ENCODE measurements at places on chromosomes 1 and 21. TPM values are rescaled to one million over a fixed set of nuclear protein-coding genes. Genes with fewer than 3 reads are reported as not detected.
A peak's percentile ranks its signal among the peaks of the same experiment; 100 is the strongest.

The VANGL1 gene
- total RNA-seq: 10.5 TPM

The THEM5 gene
- not detected for total RNA-seq

The CSMD2 gene
- total RNA-seq: 2.4 TPM

The AMY2A gene
- 2.8 TPM for total RNA-seq

The RAD54L gene
- 2.3 TPM for total RNA-seq

The RUSC1 gene
- 50.8 TPM for total RNA-seq

The INSRR gene
- 0.51 TPM for total RNA-seq

The DRAXIN gene
- total RNA-seq: 0.21 TPM

DNA sequence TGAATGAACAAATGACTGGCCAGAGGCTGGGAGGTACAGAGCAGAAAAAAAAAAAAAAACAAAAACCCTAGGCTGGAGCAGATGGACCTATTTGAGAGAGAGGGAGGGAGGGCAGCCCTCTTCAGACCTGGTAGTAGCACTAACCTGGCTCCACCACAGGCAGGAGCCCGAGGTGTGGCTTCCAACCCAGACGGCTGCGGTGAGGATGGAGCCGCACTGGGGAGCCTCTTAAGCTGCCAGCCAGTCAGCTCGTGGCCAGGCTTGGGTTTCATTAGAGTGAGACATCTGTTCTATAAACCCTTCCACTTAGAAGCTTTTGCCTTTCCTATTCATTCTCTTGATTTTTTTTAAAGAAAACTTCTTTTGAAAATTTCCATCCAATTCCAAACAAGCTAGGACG is 16.8 kb downstream of the LGR6 start:
- no peak for DNase-seq

- DNase-seq: peak; percentile 66
Measured at GRCh38 chr1:116889380-116889779, 20.3 kb upstream of the PTGFRN start.

DNA sequence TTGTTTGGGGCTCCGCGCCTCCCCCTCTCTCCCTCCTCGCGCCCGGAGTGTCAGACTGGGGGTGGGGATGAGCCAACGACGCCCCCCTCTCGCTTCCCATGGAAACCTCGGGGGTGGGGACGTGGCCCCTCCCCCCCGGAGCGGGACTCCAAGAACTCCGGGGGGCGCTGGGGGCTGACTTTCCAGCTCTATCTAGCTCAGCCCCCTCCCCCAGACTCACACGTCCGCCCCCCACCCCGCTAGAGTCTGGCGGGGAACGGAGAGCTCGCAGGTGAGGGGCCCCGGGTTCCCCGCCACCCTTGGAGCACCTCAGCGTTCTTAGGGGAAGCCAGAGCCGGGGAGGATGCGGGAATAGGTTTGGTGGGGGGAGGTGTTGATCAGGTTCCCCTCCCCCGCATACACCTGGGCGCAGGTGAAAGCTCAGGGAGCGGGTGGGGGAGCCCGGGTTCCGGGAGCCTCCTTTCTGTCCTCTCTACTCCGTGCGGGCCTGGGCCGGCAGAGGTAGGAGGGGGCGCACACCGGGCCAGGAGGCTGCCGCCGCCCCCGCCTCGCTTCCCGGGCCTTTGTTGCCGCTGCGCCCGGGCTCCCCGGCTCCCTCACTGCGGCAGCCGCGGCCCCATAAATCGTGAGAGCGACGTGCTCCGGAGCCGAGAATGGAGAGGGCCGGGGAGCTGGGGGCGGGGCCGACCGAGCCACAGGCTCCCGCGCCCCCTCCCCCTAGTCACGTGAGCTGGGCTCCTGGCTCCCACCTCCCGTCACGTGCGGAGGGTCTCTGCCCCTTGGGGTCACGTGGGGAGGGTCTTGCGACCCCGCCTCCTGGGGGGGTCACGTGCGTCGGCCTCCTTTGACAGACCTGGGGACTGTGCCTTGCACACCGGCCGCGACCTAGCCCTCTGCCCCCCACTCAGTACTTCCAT is 1.9 kb downstream of the EFNA3 start:
- peak; percentile 77 for DNase-seq

GRCh38 chr1:211099393-211099792 is 34.6 kb downstream of the KCNH1 start:
- no peak for DNase-seq

GRCh38 chr1:81695741-81696140 is 105.0 kb upstream of the ADGRL2 start:
- peak; percentile 37 for DNase-seq

GRCh38 chr1:12626888-12627287 is 8.9 kb upstream of the DHRS3 start:
- DNase-seq: no peak

DNA sequence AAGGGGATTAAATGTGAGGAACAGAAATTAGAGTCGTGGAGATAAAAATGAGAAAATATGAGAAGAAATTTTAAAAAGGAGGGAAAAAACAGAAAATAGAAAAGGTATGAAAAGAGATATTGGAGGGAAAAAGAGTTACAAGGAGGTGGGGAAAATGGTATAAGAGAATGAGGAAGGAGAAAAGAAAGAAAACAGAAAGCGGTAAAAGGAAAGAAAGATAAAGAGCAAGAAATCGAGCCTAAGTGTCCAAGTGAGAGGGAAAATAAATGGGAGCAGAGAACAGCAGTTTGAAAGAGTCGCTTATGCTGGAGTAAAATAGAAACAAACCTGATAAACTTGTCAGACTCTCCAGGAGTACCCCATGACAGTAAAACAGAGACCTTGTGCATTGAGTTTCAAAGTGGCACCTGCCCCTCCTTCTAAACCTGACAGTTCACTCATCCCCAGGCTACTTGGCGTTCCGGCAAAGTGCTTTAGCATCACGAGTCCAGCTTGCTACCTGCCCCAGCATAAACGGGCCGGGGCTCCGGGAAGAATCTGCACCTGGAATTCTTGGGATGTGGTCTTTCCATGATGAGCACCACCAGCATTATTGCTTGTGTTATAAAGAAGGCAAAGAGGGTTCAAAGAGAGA is 585 bp downstream of the NEGR1 start:
- peak; percentile 29 for DNase-seq

DNA sequence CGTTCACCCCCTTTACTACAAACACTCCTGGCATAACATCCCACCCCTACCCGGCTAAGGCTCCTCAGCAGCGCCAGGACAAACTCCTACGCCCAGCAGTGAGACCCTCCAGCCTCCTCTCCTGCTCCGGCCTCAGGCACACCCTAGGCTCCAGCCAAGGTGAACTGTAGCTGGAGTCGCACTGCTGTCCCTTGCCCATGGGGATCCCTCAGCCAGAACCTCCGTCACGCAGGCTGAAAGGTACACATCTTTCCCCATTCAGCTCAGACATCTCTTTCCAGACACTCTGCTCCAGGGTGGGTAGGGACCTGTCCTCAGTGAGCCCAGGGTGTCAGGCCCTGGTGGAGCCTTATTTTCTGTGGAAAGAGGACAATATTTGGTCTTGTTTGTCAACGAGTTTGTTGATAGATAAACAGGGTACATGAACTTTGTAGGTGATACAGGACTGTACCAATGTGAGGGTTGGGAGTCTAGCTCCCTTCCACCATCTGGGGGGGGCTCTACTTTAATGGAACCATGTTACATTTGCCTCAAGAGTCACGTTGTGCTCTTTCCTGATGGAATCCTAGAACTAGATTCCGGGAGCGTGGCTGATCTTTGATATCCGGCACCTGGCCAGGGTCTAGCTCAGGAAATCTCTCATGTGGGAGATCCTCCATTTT is 56.5 kb upstream of the SSBP3 start:
- no peak for DNase-seq

DNA sequence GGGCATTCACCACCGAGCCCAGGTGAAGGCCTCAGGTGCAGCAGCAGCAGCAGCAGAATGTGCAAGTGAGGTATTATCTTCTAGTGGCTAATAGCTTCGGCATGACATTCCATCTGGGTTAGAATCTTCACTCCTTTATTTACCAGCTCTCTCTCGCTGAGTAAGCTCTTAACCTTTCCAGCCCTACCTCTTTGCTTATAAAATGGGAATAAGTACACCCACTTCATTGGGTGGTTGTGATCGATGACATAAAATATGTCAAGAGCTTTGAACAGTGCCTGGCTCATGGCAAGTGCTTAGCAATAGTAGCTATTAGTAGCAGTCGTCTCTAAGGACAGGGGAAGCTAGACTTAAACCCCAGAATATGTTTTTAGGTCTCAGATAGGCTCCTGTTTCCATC is 149.5 kb downstream of the NOS1AP start:
- no peak for DNase-seq

DNA sequence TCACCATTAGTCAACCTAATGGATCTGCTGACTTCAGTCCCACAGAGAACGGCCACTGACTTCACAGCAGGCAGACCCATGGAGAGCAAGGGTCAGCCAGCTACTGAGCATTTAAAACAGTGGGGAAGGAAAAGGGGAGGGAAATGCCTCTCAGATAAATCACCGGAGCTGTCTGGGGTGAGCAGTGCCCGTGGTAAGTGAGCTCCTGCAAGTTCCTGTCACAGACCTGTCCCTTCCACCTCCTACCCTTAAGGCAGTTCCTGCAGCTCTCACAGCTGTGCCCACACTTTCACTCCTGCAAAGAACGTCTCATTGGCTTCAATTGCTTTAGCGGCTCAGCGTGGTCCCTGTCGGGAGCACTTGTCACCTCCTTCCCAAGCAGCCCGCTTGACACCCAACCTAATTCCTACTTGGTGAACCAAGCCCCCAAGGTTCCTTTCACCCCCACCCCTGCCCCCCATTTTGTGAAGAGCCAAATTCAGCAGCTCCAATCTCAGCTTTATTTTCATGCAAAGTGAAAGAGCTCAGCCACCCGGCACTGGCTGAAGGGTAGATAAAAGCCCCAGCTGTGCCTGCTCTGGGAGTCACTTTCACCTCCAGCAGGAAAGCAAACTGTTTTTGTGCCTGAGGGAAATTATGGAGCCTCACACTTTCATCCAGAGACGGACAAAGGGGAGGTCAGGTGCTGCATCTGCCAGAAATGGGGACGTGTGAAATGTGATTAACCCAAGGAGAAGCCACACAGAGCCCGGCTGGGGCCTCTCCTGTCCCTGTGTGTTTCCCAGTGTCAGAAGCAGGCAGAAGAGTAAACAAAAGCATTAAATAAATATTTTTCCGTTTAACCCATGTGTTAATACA is 306.2 kb downstream of the TTLL7 start:
- no peak for DNase-seq

DNA sequence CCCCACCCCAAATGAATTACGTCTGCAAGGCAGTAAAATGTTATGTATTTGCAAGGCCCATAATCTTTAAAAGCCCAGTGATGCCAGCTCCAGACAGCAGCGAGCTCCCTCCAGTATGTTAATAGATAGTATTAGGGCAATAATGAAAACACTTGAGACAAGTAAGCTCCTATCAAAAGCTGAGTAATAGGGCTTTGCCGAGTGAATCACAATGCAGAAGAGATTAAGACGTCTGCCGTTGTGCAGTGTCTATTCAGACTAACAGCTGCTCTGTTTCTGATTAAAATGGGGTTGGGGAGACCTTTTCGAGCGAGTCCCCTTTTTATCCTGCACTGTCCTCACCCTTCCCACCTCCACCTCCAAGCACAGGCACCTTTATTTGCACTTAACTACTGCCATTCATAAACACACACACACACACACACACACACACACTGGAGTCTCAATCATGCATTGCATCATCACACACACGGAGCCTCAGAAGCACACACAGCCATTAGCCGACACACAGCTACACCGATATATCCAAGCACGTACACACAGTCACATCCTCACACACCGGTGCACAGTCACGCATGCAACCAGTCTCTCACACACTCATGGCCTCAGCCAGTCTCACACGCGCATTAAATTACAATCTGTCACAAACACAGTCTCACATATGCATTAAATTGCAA is 46.0 kb upstream of the FOXO6 start:
- DNase-seq: no peak

DNA sequence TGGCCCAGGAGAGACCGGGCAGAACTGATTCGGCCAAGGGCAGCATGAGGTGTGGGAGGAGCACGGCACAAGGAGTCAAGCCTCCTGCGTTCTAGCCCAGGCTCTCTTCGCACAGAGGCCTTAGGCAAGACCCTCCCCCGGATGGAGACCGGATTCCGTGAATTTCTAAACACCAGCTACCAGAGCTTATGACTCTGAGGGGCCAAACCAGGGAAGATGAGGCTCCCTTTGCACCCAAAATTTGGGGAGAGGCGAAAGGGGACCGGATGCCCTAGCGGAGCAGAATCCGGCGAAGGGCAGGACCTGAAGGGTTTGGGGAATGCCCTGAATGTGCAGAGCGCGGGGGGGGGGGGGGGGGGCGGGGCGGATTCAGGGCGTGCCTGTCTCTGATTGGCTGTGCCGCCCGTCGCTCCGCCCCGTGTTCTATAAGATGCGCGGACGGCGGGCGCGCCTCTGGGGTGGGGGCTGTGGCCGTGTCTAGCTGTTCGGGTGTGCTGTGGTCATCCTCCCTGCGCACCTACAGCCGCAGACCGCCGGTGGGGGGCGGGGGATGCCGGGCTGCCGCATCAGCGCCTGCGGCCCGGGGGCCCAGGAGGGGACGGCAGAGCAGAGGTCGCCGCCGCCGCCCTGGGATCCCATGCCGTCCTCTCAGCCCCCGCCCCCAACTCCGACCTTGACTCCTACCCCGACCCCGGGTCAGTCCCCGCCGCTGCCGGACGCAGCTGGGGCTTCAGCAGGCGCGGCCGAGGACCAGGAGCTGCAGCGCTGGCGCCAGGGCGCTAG is at the start of gene TRNP1:
TRNP1 (plus strand) TSS at position 456 of the 783 bp plus-strand sequence; CDS start at position 551, 95 bp downstream.
- peak; percentile 81 for DNase-seq

GRCh38 chr1:144551107-144551542 is 41.6 kb upstream of the PPIAL4F start:
- no peak for DNase-seq

- peak; percentile 97 for DNase-seq
Measured at GRCh38 chr1:58903514-58904298, 119.9 kb upstream of the JUN start.

- DNase-seq: no peak
Measured at GRCh38 chr1:171220581-171221054, 27.7 kb upstream of the FMO1 start.

DNA sequence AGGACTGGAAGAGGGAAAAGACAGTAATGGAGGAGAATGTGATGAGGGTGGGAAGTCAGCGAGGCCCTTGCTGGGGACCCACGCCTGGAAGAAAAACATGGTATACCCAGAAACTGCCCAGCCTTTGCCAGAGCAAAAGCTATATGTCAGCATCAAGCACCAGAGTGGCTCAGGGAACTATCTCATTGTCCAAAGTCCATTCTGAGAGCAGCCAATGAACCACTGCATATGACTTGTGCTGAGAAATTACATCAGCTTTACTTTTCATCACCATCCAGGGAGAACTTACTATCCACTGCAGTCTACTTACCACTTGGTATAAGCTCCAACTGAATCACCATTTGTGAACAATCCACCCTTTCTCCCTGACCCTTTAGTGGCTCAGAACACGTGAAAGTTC is 148.1 kb downstream of the TTLL7 start:
- DNase-seq: no peak

All from aorta (tissue), 5 donors.